ENCODE measurements at places on chromosomes 3 and 15.

GRCh38 chr3:50155491-50155878 lies 361 bp downstream of the SEMA3F start:
- DNase-seq: no peak

GRCh38 chr3:37183976-37184375 lies 9.6 kb upstream of the LRRFIP2 start:
- no peak for DNase-seq

DNA sequence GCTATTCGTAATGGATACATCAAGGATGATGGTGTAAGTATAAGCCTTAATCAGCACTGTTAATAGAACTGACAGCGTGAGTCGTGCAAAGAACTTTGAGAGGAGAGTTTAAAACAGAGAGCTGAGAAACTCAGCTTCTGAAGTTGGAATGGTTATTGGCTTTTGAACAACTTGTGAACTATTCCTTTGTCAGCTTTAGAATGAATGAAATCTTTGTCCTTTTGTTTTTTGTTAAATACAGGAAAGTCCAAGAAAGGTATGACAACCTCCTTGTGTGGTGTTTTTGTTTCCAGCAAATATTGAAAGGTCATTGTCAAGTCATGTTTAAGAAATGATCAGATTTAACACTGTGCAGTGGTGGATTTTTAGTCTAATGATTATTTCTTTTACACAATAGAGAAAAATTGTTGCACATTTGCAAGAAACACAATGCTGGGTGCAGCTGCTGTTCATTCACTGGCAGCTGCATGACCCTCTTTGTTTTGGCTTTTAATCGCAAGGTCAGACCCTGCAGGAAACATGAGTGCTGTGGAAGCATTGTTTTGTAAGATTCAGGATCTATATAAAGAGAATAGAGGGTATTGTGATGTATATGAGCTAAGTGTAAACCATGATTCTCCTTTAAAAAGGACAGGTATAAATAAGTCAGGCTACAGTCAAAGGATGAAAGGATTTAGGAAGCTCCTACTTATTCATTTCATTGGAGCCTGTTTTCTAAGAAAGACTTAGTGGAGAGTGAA lies 21.7 kb upstream of the ABHD10 start:
- DNase-seq: no peak

- DNase-seq: no peak
Measured at GRCh38 chr3:53346514-53346913, 829 bp downstream of the DCP1A start.

GRCh38 chr3:30315447-30315846 lies 291.0 kb upstream of the TGFBR2 start:
- no peak for DNase-seq

Measured in activated naive CD8-positive, alpha-beta T cell treated with anti-CD3 and anti-CD28 coated beads, Interleukin-2, amount 10 ng/mL, durations not matched to agents 7 days and 5 days (primary cell).